Activated CD4-positive, alpha-beta T cell treated with anti-CD3 and anti-CD28 coated beads, Interleukin-10, Interleukin-2, amounts not matched to agents 100 ng/mL and 50 ng/mL, durations not matched to agents 16 hours and 8 hours (primary cell): ENCODE measurements at places on chromosomes 7 and 10.

- no peak for DNase-seq
These were observed 1.7 kb downstream of the AKR1B1 start for GRCh38 chr7:134457210-134457609.

- DNase-seq, result no peak
These were observed 55.0 kb downstream of the DENND11 start for GRCh38 chr7:141646826-141647480.

DNA sequence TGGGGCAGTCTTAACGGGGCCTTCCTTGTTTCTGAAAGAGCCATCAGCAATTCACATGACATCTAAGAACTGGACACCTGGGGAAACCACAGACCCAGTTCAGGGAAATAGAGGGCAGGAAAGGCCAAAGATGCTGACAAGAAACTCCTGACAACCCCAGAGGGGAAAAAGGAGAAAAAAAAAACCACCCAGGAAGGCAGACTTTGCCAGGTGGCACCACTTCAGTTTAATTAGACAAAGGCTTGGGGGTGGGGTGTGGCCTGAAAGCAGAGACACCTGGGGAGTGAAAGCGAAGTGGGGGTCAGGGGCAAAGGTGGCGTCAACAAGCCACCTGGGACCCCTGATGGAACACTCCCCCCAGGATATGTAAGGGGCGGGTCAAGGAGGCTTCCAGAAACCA is 53.6 kb downstream of the RAB11FIP2 start:
- no peak for DNase-seq

GRCh38 chr7:36224934-36225858 is 72.1 kb downstream of the EEPD1 start:
- DNase-seq, result no peak

- no peak for DNase-seq
These were observed 618.3 kb downstream of the GALNT17 start for GRCh38 chr7:71750290-71750689.

DNA sequence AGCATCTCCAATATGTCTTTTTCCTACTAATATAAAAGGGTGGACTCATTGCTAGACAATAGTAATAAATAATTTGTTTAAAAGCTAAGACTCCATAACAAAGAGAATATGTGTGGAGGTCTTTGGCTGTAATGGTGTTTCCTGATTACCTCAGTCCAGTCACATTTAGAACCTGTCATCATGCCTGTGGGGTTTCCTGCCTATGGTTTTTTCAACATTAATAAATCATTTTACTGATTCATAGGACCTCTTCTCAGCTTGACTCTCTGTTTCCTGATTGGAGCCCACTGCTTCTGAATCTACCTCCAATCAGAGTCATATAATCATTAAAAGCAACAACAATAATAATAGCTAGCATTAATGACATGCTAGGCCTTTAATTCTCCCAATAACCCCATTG is 52.4 kb upstream of the GNAI1 start:
- DNase-seq, result no peak

DNA sequence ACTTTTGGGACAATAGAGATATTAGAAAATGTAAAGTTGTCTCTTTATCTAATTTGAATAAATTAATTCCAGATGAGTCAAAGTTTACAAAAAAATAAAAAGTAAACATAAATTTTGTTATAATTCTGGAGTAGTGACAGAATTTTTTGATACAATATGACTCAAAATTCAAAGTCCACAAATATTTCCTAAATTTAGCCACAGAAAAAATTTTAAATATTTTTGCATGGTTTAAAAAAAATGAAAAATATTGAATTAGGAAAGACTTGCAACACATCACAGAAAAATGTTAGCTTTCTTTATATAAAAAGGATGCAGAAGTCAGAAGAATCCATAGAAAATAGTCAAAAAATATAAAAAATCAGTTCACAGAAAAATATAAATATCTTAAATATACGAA is 117.7 kb downstream of the ARHGAP21 start:
- no peak for DNase-seq

DNA sequence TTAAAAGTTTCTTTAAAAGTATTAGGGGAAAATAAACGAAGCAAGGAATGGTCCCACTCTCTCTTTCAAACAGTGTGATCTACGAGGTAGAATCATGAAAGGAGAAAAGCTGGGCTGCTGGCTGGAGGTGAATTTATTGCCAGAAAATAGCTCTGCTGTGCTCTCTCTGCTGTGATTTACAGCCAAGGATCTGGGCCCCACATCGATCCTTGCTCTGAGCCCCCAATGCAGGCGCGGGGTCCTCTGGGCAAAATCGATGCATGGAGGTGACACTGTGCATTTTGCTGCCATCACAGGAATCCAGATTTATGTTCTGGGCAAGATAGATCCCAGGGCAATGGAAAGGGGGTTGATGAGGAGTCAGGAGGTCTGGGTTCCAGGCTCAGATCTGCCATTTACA is 91.0 kb upstream of the GPR26 start:
- no peak for DNase-seq

- DNase-seq, result no peak
These were observed 91.6 kb downstream of the INPP5A start for GRCh38 chr10:132628966-132629900.

DNA sequence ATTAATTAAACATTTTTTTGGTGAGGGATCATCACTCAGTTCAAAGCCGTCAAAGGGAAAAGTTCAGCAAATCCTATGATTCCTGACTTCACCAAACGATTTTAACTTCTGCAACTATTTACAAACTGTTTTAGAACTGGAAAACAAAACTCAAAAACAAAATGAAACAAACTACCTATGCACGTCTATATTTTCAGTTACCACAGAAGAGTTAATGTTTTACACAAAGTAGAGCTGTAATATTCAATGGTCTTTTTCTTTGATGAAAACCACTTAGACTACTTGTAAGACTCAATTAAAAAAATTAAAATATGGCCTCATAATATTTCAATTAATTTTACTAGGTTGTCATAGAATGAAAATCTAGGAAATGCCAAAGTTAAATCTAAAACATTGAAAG is 131.5 kb downstream of the ATE1 start:
- DNase-seq, result no peak

DNA sequence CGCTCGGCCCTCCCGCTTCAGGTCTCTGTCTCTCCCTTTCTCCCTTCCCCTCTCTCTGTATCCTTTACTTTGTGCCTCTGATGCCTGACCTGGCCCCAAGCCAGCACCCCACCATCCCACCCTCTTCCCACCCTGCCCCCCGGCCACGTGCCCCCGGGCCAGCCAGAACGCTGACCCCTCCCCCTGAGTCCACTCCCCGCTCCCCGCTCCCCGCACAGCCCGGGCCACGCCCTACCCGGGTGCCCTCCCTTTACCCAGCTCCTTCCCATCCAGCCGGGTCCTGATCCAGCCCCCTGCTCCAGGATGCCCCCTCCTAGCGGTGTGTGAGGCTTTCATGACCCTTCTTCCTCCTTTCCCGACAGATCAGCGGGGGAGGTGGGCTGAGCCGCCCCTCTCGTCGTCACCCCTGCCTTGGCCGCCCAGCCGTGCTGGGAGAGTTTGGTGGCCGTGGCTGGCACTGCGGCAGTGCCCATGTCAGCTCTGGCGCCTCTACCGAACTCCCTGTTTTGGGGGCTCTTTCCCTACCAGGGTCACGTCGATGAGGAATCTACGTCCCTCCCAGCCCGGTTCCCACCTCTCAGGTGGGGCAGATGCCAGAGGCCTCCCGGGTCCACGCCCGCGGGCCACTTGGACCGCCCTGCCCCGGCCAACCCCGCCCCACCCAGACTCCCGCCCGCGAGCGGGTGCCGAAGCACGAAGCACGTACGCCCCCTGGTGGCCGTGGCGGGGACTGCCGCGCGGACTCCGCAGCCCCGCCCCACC is 127.4 kb downstream of the UBE2H start:
- peak; percentile 90 for DNase-seq

GRCh38 chr10:68135362-68135761 is 26.1 kb downstream of the MYPN start:
- DNase-seq, result no peak

GRCh38 chr10:80407812-80408241 is 524 bp upstream of the PRXL2A start:
- DNase-seq, result peak; percentile 41

- no peak for DNase-seq
These were observed 26.8 kb downstream of the PRPF18 start for GRCh38 chr10:13613519-13613918.

DNA sequence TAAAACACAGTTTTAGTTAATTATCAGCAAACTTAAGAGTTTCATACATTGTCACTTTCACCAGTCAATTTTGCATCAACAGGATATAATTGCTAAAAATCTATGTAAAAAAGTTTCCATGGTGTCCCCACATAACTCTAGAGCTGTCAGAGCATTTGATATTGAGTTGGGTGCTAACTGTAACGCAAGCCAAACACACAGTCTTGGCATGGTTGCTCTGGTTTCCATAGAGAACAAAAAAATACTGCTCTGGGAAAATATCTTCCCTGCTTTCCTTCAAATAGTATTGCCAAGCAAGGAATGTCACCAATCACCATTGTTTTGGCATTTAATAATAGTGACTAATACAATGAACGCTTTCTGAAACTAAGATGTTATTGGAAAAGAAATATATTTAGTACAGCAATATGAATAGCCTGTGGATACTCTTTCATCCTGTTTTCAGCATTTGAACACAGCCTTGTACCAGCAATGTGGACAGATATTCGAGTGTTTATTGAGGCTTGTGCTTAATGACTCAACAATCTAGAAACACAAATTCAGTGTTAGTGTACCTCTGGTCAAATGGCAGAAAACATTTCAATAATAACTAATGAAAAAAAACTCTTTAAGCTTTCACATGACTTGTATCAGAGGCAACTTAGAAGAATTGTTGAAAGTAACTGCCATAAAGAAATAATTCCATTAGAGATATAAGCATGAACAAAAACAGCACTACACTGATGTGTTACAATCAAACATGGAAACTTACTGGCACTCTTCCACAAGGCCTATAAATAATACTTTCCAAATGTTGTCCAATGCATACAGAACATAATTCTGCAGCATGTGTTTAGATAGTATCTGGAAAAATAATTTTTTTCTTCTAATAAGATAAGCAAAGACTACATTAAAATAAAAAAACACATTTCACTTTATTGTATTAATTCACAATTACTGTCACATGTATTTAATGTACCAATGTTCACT is 1469.5 kb upstream of the CELF2 start:
- DNase-seq, result no peak
